ENCODE measurements at places on chromosomes 11 and 22.
A peak's percentile ranks its signal among the peaks of the same experiment; 100 is the strongest.

- DNase-seq: no peak
Observed at GRCh38 chr11:14902650-14903350, 10.8 kb upstream of the CYP2R1 start.

GRCh38 chr11:102010776-102011494, 36.3 kb upstream of the CFAP300 start:
- no peak for DNase-seq

GRCh38 chr11:133545199-133545803, 13.0 kb upstream of the OPCML start:
- DNase-seq: no peak

DNA sequence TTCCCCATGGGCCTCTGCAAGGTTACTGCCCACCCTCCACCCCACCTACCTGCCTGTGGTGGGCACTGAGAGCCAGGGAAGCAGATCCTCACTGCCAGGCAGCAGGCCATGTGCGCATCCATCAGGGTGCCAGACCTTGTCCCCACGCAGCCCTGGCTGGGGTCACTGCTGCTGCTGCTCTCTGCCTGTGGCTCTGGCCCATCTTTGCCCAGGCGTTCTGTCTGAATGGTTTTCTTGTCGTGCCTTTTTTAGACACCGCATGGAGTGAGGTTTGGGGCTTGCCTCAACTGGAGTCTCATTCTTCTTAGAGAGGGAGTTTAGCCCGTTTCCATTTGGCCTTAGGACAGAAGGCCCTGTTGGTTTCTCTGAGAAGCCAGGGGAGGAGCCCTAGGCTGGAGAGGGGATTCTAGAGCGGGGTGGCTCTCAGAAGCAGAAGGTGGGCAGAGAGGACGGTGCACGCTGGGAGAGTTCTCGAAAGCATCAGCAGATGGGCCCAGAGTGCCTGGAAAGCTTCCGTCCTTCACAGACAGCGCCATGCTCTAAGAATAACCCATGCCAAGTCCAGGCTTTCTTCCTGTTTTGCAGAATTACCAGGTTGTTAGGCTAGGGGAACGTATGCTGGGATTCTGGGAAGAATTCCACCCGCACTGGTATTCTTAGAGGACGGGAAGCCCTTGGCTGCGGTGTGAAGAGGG, 8.1 kb downstream of the TANGO2 start:
- no peak for DNase-seq

GRCh38 chr11:77512092-77512491, 38.2 kb upstream of the PAK1 start:
- no peak for DNase-seq

GRCh38 chr11:94533696-94534630, 9.8 kb upstream of the FUT4 start:
- DNase-seq: no peak

DNA sequence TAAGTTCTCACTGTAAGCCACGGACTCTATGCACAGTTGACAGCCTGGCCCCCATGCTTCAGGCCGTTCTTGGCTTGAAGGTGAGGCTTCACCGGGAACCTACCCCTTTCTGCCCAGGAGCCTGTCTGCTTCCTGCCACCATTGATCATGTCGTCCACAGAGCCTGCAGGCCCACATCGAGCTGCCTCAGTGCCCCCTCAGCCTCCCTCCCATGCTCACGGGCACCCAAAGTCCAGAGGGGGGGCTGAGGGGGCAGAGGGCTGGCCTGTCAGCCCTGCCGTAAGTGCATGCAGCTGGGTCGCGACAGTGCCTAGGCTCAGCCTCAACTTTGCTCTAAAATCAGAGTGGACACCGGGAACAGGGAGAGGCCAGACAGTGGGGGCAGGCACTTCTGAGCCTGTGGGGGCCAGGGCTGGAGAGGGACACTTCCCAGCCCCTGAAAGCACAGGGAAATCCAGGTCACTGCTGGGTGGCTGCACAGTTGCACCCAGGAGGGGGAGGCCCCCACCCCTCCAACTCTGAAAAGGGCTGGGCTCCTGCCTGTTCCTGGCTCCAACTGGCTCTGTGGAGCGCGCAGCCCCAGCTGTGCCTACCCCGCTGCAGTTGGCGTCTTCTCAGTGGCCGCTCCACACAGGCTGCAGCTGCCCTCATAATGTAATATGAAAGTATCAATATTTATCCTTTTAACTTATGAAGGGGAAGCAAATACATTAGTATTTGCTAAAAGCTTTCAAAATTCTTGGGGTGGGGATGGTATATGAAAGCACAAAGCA, 598.6 kb downstream of the DLG2 start:
- no peak for DNase-seq

GRCh38 chr22:48836673-48837340, 990.9 kb downstream of the BRD1 start:
- DNase-seq: no peak

GRCh38 chr22:25890651-25891050, 148.7 kb downstream of the MYO18B start:
- no peak for DNase-seq

DNA sequence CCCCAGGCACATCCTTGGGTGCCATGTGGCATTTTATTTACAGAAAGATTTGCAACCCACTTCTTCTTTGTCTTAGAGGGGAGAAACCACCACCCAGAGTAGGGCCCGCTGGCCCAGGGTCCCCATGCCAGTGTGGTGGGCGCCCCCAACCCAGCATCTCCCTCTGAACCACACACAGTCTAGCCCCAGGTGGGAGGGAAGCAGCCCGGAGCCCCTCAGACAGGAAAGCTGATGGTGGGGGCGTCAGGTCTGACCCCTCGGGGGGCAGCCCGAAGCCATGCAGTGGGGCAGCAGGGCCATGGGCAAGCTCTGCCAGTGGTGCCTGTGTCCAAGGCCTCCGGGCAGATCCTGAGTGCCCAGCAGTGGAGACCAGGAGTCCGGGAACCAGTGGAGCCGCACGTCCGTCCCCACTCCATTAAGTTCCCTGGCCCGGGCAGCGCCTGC, 11.7 kb downstream of the TRPM5 start:
- DNase-seq: no peak

- DNase-seq: no peak
Observed at GRCh38 chr22:19455585-19456370, 8.3 kb upstream of the C22orf39 start.

- DNase-seq: no peak
Observed at GRCh38 chr11:100574894-100575769, 112.0 kb upstream of the ARHGAP42 start.

DNA sequence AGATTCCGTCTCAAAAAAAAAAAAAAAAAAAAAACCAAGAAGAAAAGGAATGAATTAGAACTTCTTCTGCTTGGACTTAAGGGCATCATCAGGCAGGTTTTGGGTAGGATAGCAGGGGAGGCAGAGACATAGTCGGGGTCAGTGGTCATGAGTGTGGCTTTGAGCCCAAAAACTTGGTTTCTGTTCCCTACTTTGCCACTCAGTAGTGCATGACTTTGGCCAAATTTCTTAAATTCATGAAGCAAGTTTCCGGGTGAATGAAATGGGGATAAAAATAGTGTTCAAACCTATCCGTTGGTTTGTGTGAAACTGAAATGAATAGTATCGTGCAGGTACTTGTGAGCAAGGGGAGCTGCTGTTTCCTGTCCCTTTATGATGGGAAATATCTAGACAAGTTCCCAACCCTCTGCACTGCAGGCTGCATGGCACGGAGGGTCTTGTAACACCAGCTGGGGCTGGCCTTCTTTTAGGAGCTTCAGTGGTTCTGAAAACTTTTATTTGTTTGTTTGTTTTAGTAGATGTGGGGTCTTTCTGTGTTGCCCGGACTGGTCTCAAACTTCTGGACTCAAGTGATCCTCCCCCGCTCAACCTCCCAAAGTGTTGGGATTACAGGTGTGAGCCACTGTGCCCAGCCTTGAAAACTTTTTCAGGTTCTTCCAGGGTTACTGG, 18.4 kb downstream of the NEAT1 start:
- DNase-seq: no peak

- DNase-seq: no peak
Observed at GRCh38 chr11:32094923-32095322, 4.0 kb downstream of the RCN1 start.

- DNase-seq: no peak
Observed at GRCh38 chr11:30155428-30155827, 75.4 kb upstream of the FSHB start.

- DNase-seq: no peak
Observed at GRCh38 chr11:114178656-114179055, 117.5 kb upstream of the NNMT start.

- DNase-seq: no peak
Observed at GRCh38 chr11:105609832-105610781, at the start of gene GRIA4. Gene GRIA4 (plus strand): TSS chr11:105610073. CDS start chr11:105610998, 925 bp downstream.

GRCh38 chr11:68751331-68751856, at the start of gene TESMIN:
Gene TESMIN (minus strand): TSS chr11:68751520. CDS start chr11:68750660, 860 bp downstream.
- peak; percentile 87 for DNase-seq

DNA sequence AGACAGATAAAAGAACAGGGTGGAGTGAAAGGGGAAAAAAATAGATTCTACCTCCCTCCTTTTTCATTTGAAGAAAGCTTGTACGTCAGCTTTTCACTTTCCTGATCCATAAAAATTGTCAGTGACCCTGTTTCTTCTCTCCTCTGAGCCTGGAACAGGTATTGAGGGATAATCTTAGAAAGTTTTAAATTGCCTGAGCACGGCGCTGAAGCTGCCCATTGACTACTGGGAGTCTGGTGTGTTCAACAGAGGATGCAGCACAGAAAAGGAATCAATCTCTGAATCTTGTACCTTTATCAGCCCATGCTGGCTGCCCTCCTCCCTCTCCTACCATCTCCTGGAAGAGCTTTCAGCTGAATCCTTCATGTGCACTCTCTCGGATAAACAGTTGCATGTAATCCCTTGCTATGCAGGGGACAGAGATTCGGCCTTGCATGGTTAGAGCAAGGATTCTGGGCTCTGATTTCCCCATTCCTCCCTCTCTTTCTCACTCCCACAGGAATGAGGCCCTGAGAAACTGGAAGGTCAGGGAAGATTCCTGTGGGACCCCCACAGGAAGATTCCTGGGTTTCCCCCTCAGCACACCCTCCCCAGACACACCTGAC, 162.4 kb upstream of the SYN3 start:
- DNase-seq: no peak

GRCh38 chr11:12280199-12280837, 97.1 kb upstream of the PARVA start:
- DNase-seq: no peak

GRCh38 chr22:50665212-50665611, 7.4 kb upstream of the SHANK3 start:
- DNase-seq: no peak

GRCh38 chr22:42473484-42474193, 41.4 kb upstream of the NFAM1 start:
- DNase-seq: no peak

DNA sequence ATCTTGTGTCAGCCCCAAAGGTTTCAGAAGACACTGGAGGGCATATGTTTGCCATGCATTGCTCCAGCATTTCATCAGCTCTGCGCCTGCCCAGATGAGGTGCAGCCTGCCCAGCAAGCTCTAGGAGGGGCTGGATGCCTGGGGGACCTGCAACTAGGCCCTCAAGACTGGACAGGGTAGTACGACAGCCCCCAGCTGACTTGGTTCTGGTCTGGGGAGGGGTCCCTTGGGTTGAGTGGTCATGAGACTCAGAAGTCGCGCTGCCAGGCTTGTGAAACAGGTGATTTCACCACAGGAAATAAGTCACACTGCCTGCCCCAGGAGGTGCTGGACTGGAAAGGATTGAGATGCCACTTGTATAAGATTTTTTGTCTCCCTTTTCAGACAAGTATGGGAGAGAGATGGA, 23.4 kb downstream of the TPBGL start:
- DNase-seq: no peak

Data from T-helper 1 cell (primary cell).